ENCODE measurements at places on chromosomes 11 and 22.

DNA sequence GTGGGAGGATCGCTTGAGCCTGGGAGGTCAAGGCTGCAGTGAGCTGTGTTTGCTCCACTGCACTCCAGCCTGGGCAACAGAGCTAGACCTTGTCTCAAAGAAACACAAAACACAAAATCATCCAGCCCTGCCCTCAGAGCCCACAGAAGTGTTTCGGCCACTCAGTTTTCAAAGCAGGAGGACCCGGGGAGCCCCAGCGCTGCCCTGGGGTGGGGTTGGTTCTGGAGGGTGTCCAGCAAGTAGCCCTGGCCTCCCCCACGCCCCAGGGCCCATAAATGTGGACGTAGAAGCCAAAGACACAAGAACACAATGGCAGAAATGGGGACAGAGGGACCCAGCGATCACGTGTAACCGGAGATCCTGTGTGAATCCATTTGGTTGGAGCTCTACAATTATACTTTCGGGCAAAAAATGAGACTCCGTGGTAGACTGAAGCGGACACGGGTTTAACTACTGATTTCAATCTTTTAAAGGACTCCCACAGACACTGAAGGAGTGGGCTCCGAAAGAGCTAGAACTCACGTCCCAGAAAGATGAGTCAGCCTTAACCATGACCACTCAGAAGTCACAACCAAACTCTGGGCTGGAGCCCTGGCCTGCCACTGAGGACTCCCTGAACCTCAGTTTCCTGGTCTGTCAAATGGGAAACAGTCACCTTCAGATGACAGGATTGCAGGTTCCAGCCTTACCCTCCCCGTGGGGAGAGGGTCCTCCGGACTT, 9.0 kb upstream of the CYTH4 start:
- DNase-seq, result no peak

GRCh38 chr11:2806351-2807024, 79.1 kb downstream of the CDKN1C start:
- peak; percentile 44 for DNase-seq

DNA sequence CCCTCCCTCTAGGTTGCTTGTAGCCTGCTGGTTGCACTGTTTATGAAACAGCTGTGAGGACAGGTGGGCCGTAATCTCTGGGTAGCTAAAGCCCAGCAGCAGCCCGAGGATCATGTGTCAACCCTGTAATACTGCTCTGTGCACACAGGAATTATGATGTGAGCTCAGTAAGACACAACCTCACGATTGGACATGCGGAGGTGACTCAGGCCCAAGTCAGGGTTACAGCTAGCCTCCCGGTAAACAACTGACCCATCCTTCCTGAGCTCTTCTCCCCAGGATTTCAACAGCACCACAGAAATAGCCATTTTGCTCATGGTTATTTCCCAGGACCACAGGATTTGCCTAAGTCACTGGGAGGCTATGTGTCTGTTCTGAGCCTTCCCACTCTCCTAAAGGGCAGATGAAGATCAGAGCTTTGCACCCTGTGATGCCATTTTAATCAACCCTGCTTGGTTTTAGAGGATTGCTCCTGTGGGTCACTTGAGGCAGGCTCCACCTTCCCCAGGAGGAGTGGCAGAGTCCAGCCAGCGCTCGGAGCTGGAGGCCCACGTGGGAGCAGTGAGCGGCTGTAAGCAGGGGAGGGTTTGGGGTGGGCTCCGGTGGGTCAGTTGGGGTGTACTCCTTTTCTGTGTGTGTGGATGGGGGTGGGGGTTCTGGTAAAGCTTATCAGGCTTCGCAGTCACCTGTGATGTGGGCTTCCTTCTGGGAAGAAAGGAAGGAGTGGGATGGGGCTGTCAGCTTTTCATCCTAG, at the start of gene AMPD3:
Gene AMPD3, plus strand, starts transcription at position 387 of the 754 bp plus-strand sequence. CDS start 6,256 bp downstream, outside the sequence.
- peak; percentile 64 for DNase-seq

GRCh38 chr22:38849811-38850210, 6.0 kb upstream of the NPTXR start:
- DNase-seq, result no peak

DNA sequence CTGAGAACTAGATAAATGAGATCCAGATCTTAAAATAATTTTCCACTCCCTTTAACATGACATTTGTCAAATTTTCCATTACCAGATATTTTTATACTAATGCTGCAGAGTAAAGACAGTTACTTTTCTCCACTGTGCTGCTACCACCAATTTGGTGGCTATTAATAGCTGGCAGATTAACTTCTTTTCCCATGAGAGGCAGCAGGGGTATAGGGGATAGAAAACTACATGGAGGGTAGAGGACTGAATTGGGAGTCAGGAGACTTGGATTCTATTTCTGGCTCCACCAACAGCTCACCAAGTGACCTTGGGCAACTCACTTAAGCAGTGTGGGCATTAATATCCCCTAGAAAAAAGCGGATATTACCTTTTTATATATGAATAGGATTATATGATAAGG, 69.2 kb downstream of the KIF18A start:
- no peak for DNase-seq

DNA sequence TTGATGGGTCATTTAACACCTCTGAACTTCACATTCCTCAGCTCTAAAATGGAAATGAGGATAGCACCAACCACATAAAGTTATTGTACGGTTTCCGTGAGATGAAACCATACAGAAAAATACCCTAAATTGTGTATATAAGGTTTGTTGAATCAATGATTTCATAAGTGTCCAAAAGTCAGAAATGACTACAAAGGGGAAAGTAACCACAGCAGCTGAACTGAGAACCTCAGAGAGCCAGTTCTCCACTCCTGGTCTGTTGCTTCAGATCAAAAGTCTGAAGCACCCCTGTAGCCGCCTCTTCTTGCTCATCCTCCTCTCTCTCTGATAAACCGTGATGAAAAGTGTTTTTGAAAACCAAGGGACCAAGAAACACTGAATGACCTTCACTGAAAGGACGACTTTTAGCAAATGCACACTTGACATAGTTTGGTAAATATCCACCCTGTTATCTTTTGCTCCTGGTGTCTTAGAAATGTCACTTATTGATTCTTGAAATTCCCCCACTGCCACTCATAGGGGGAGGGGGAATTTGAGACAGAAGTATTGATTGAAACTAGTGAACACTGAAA, 194.5 kb downstream of the NAV2 start:
- no peak for DNase-seq

DNA sequence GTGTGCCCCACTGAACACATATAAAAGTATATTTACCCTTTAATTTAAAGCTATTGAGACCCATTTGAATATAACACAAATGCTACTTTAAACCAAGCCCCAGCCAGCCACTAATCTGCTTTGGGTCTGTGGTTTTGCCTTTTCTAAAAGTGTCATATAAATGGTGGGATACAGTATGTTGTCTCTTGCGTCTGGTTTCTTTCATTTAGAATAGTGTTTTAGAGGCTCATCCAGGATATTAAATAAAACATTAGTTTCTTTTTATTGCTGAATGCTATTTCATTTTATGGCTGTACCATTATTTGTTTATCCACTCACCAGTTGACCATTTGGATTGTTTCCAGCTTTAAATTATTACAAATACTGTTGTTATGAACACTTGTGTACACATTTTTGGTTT, 290.5 kb upstream of the SORL1-AS1 start:
- DNase-seq, result no peak

DNA sequence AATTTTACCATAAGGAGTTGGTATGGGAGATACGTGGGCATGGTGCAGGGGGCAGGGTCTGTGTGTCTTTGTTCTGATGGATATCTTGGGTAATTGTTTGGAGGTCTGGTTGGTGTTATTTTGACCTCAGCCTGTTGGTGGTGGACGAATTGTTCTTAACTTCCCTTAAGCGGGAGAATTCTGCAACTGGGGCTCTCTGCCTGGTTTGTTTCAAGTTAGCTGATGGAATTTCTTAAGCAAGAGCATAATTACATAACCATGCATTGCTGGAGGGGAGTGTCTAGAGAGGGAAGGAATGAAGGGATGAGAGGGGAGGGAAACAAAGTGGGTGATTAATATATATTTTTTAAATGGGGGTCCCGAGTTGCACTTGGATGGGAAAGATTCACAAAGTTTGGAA, 908.5 kb upstream of the RAG2 start:
- no peak for DNase-seq
